Panc1 (cell line): ENCODE measurements at places on chromosomes 2 and 18. TPM values are rescaled to one million over a fixed set of nuclear protein-coding genes. Genes with fewer than 3 reads are reported as not detected.

GRCh38 chr2:217705461-217705860 is 297.3 kb downstream of the TNS1 start:
- no peak for DNase-seq

DNA sequence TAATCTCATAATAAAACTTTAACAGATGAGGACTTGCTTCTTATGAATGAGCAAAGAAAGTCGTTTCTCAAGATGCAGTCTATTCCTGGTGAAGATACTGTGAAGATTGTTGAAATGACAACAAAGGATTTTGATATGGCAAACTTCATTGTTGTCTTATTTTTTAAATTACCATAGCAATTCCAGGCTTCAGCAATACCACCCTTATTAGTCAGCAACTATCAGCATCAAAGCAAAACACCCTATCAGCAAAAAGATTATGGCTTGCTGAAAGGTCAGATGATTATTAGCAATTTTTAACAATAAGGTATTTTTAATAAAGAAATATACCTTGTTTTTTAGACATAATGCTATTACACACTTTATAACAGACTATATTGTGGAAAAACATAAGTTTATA is 88.3 kb downstream of the COL5A2 start:
- DNase-seq, result no peak

DNA sequence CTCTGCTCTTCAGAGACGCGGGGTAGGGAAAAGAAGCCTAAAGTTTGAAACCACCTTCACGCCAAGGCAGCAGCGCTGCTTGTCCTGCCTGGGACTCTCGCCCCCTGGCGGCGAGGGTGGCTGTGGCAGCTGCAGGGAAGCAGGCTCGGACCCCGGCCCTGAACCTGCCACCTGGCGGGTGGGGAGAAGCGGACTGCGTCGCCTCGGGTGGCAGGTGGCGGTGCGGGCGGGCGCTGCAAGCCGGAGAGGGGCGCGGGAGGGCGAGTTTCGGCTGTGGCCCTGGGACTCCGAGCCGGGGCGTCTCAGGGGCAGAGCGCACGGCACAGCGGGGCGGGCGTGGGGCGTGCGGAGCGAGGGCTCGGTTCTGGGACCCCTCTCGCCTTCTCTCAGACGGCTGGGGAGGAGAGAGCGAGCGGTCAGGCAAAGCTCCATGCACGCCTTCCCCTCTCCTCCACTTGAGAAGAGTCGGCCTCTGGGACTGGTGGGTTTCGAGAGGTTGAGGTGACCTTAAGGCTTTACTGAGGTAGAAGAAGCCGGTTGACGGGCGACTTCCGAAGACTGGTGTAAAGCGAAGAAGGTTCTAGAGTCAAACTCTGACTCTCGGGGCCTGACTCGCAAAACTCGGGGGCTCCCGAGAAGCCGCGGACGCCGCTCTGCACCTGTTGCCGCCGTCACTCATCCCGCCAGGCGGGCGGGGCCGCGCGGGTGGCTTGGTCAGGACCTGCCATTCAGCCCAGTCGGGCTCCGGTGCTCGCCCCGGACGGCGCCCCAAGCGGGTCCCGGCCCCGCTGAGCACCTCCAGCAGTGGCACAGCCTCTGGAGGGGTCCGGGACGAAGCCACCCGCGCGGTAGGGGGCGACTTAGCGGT is 1.1 kb upstream of the BOLL start:
- DNase-seq, result no peak

GRCh38 chr2:27184115-27184514 is 27.7 kb upstream of the ATRAID start:
- DNase-seq, result no peak

DNA sequence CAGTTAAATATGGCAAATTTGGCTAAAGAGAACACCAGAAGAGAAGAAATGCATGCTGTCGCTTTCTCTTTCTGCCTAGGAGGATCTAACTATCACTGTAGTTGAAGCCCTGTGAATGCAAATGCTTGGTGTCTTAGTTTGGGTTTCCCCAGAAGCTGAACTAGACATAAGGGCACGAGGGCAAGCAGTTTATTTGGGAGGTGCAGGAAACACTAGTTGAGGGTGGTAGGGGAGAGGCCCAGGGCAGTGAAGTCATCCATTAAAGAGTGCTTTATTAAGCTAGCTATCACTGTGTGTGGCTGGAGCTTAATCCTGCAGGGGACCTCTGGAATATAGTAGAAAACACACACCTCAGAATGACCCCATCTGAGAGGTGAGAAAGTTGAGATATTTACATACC is 639.8 kb upstream of the ZEB2 start:
- DNase-seq, result no peak

DNA sequence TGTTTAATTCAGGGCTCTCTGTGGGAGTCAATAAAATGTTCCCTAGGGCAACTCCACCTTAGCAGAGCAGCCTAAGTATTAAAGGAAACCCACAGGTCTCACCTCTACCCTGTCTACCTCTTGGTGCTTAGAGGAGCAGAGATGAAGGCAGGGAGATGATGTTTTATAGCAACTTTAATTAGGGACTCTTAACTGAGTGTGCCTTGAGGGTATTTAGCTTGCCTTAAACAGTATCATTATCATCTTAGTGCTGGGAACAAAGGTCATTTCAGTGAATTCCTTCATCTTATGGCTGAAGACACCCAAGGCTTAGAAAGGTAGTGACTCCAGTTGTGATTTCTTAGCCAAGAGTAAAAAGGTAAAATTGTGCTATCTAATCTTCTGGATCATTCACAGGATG is 26.7 kb downstream of the VIL1 start:
- DNase-seq, result no peak

GRCh38 chr2:79368116-79368630 is 144.7 kb upstream of the CTNNA2 start:
- DNase-seq, result no peak

DNA sequence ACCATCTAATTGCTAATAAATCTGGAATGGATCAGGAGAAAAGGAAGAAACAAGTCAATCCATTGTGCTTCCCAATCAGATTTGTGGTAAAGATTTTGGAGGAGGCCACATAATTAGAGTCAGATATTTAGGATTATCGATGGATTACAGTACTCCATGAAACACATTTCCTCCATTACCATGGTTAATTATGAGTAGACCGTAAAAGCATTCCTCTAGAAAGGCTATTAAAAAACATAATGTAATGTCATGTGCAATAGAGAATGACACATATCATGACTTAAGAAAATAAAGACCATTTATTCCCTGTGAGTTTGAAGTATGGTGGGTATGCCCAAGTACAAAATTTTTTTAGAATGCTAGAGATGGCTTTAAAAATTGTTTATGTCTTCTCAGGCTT is 96.1 kb downstream of the ITGA4 start:
- no peak for DNase-seq

DNA sequence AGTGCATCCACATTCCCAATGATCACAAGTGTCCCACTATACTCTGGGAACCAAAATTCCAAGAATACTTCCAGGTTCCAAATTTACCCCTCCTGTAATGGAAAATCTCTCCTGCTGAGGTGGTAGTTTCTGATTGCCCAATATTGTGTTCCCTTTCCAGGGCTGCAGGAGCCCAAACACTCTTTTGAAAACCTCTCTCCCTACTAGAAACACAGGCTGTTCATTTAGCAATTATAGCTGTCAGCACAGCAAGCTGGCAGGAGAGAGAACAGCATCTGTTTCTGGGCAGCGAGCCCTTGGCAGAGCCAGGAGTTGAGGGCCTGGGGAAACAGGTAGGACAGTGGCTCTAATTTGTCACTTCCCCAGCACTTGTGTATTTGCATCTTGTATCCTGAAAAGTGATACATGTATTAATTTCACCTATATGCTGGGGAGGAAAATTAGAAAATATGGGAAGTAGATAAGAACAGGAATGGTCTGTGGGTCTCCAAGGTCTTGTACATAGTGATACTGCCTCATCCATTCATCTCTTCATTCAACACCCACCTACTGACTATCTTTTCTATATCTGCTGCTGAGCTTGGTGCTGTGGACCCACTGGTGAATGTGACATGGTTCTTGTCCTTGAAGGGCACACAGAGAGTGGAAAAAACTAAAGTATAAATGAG is 16.9 kb upstream of the PAIP2B start:
- DNase-seq, result no peak

DNA sequence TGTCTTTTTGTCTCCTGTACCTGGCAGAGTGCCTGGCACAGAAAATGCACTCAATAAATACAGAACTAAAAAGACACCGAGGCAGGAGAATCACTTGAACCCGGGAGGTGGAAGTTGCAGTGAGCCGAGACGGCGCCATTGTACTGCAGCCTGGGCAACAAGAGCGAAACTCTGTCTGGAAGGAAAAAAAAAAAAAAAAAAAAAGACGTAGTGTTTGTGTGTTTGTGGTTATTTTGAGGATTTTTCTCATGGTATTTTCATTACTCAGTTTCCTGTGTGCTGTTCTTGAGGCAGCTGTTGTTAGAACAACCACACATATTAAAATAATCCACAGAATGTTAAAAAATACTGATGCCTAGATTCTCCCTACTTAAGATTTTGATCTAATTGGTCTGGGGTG is 519.2 kb upstream of the SPHKAP start:
- DNase-seq, result no peak

DNA sequence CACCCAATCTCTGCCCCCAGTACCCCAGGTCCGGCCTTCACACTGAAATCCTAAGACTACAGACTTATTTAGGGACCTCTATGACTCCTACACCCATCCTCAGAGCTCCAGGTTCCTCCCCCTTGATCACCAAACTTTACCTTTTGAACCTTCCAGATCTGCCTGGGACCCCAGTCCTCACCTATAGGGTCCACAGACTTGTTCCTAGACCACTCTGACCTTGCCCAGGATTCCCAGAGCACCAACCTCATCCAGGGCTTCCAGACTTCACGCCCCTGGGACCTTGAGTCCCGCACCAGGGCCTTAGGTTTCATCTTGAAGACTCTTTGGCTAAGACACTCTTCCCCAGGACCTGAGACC is 462 bp downstream of the CHCHD5 start:
- no peak for DNase-seq

DNA sequence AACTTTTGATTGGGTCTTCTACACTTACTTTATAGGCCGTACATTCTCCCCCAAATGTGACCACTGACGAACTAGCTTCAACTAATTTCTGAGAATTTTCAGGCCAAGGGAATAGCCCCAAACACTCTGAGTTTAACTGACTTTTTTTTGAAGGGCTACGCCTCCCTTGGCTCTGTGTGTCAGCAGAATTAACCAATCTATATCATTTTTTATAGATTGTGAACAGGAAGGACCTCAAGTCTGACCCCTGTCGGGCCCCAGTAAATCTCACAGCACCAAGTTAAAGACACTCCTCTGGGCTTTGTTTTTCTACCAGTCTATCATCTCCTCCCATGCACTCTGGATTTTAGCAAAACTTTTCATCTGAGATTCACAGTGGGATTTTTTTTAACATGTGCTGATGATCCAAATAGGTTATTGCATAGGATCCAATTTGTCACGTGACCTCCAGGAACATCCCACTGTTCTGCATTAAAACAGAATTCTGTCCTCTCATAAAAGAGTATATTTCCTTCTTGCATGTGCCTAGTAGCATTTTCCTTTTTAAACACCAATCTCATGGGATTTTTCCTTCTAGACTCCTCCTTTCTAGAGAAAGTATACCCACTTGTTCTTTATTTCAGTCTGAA is 307.1 kb downstream of the OSR1 start:
- no peak for DNase-seq

DNA sequence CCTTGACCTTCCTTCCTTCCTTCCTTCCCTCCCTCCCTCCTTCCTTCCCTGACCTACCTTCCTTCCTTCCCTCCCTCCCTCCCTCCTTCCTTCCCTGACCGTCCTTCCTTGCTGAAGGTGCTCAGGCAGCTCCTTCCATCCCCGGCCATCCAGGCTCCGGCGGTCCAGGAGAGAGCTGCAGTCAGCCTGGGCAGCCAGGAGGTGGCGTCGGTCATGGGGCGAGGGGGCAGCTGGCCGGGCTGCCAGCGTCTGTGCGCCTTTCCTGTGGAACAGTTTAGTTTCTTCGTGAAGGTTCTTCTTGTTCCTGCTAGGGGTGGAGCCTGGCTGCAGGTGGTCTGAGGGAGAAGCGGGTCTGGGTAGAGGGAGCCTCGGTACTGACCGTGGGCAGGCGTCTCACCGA is 15.7 kb downstream of the GPR35 start:
- no peak for DNase-seq

DNA sequence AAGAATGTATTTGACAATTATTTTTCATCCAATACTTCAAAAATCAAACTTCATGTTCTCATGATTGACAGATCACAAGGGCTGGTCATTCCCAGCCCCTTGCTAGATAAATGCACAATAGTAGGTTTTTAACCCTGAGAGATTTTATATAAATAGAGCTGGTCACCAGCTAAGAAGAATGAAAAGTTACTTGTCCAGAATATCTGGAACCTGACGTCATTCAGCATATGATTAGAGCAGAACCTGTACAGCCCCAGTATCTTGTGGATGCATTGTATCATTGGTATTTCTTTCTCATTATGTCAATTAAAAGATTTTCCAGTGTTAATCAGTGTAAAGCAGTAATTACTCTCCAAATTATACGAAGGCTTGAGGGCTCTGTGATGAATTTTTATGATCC is 202.8 kb upstream of the RND3 start:
- DNase-seq, result no peak

- DNase-seq, result no peak
Measured at GRCh38 chr2:4098137-4098536, 394.8 kb downstream of the DCDC2C start.

GRCh38 chr2:196925051-196925767 is 1.3 kb downstream of the PGAP1 start:
- no peak for DNase-seq

- no peak for DNase-seq
Measured at GRCh38 chr2:33788044-33788443, 188.9 kb upstream of the FAM98A start.

DNA sequence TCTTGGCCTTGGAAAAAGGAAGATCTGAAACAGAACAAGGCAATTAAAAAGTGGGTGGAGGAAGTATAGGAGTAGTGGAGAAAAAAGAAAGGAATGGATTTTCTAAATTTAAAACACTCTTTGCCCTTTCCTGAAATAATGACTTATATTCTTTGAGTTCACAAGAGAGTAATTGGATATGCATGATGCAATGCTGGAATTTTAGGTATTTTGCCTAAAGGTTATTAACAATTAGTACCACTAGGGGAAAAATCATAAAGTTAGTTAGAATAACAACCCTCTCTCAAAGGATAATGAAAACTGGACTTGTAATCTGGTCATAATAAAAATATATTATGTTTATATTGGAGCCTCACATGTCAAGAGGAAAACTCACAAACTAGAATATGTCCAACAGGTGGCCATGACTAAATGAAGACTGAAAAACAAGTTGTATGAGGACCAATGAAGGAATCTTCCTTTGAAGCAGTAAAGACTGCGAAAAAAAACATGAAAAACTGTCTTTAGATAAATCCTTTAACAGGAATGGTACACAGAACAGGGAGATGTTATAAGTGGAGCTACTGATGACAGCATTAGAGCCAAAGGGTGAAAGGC is 281.8 kb downstream of the NCKAP5 start:
- DNase-seq, result no peak

RFTN2 gene
- total RNA-seq, result not detected

SOX11 gene
- not detected for total RNA-seq

GMPPA gene
- total RNA-seq, result 66.2 TPM

BOLA3 gene
- 69.7 TPM for total RNA-seq

BIRC6 gene
- total RNA-seq, result 73.1 TPM

CNGA3 gene
- not detected for total RNA-seq

SCYGR4 gene
- not detected for total RNA-seq

CHRND gene
- total RNA-seq, result not detected

TET3 gene
- 13.1 TPM for total RNA-seq

FAM117B gene
- 7.8 TPM for total RNA-seq

ASXL2 gene
- 43.4 TPM for total RNA-seq

SCN1A gene
- total RNA-seq, result not detected

DTNA gene
- 0.77 TPM for total RNA-seq

GALR1 gene
- not detected for total RNA-seq

CCDC68 gene
- total RNA-seq, result 0.41 TPM
